ENCODE measurements at places on chromosomes 4 and X.

GRCh38 chr4:140308366-140309123, 64.9 kb upstream of the SCOC start:
- peak overlapping the region; percentile 16 for H3K27ac ChIP-seq
- peak; percentile 39 for DNase-seq
- H3K4me3 ChIP-seq, result no peak overlapping the region
- no peaks in the 10 kb centered on the region for H3K36me3 ChIP-seq

GRCh38 chr4:68079928-68080327, 49.7 kb downstream of the TMPRSS11F start:
- no peak for DNase-seq
- H3K27me3 ChIP-seq, result no peaks in the 10 kb centered on the region
- H3K4me3 ChIP-seq, result no peak overlapping the region
- no peak overlapping the region for H3K27ac ChIP-seq
- H3K36me3 ChIP-seq, result no peaks in the 10 kb centered on the region

GRCh38 chr4:62407534-62407933, 1207.4 kb downstream of the ADGRL3 start:
- DNase-seq, result no peak
- no peak overlapping the region for H3K27ac ChIP-seq
- H3K27me3 ChIP-seq, result no peaks in the 10 kb centered on the region
- no peak overlapping the region for H3K4me3 ChIP-seq
- peaks cover 3% of the 10 kb centered on the region for H3K4me1 ChIP-seq
- no peaks in the 10 kb centered on the region for H3K36me3 ChIP-seq

DNA sequence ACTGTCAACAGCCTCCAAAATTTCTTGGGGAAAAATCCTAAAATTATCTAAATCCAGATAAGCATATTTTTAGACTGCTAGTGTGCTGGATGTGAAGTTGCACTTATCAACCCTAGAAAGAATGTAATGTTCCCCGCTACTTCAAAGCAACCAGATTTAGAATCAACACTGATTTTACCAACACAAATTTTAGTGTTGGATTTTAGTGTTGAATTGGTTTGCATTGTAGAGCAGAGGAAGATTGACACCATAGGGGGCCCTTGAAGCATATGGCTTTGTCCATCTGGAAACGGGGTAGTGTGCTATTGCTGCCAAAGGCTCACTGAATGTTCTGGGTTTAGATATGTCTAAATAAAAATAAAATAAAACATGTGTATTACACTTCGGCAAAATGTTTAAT, 126.3 kb upstream of the EMCN start:
- no peak overlapping the region for H3K27ac ChIP-seq
- H3K4me1 ChIP-seq, result peaks cover 7% of the 10 kb centered on the region
- no peaks in the 10 kb centered on the region for H3K36me3 ChIP-seq
- H3K4me3 ChIP-seq, result no peak overlapping the region
- DNase-seq, result no peak

- no peaks in the 10 kb centered on the region for H3K36me3 ChIP-seq
- no peak overlapping the region for H3K4me3 ChIP-seq
- H3K27ac ChIP-seq, result no peak overlapping the region
Measured at GRCh38 chr4:38581426-38582106, 82.4 kb upstream of the KLF3 start.

DNA sequence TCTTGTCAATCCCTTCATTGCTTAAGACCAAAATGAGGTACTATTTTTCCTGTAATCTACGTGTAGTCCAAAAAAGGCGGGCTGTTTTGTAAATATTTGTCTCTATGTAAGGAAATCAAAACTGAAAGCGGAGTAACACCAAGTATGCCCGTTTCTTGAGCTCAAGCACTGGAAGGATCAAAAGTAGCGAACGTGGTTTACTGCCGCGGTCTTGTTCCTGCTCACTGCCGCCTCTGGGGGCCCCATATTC, 71.5 kb downstream of the AFF1 start:
- H3K36me3 ChIP-seq, result no peaks in the 10 kb centered on the region
- 0 out of 2 replicates have a peak, but pooled peaks cover 3% of the 10 kb centered on the region for H3K4me1 ChIP-seq
- peak overlapping the region; percentile 88 for H3K4me3 ChIP-seq
- no peak for DNase-seq

DNA sequence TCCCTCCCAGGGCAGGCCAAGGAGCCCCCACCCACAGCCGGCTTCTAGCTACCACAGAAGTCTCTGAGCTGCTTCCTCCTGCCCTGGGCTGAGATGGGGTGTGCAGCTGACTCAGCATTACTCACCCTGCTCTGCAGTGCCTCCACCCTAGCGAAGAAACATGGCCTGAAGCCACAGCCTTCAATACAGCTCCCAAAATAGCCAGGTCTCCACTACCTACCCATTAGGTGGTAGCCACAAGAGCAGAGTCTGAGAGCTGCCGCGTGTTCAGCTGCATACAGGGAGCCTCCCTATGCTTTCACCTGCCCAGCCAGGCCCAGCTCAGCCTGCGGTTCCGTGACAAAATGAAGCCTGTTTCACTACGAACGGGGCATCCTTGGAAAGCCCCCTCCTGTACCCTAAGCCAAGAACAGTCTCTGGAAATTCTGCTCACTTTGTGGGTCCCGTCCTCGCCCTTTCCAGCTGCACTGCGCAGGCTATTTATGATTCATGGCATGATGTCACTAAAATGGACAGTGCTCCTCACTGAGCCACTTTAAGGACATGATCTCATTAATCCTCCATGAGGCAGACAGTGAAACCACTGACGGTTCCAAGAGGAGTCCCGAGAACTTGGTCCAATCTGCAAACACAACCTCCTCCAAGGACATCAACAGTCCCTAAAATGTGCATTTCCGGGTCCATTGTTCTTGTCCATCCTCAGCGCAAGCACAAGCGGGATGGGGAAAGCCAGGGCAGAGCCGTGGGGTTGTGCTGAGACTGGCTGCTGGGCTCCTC, 20.2 kb downstream of the WDR1 start:
- H3K4me1 ChIP-seq, result no peaks in the 10 kb centered on the region
- H3K36me3 ChIP-seq, result peaks cover 41% of the 10 kb centered on the region
- peak overlapping the region; percentile 27 for H3K27ac ChIP-seq
- no peaks in the 10 kb centered on the region for H3K27me3 ChIP-seq
- H3K4me3 ChIP-seq, result no peak overlapping the region
- peak; percentile 42 for DNase-seq

DNA sequence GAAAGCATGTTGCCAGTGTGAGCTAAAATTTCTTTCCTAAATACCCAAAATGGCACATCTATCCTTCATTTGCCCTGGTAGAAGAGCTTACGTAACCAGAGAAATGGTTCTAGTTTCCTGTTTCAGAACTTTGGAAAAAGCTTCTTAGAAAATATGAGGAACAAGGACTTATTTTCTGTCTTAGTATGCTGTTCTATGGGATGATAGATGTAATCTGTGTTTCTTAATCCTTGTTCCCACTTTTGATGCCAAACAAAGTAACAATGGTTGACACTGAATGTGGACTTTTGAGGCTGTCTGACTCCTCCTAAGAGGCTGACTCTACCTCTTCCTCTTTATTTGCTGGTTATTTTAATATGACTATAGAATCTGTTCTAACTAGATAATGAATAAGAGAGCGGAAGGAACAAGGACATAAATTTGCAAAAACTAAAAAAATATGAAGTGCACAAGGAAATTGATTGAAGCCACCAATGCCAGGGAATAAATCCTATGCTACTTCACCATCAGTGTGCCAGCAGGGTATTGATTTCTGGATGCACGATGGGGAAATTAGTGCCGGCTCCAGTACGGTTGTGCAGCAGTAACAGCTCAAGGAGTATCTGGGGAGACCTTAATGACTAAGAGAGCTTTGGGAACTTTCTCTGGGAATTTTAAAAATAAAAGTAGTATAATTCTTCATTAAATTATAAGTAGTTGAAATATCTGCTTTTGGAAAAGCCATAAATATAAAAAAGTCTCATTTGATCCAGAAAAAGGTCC, 39.4 kb upstream of the TET2 start:
- H3K27ac ChIP-seq, result no peak overlapping the region
- H3K4me3 ChIP-seq, result no peak overlapping the region
- no peaks in the 10 kb centered on the region for H3K27me3 ChIP-seq

DNA sequence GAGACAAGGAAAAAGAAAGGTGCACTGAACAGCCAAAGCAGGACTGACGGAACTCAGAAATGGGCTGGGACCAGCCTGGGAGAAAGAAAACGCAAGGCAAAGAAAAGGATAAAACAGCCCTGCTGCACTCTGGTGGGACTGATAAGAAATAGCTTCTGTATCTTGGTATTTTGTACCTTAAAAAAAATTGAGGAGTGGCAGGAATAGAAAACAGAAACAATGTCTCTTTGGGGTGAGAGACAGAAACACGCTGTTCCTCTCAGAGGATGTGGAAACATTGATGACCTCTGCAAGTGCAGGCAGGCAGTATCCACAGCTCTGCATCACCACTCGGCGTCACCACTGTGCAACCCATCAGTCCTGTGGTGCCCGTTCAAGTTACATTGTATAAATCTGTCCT, 152.5 kb upstream of the SPRY1 start:
- H3K27ac ChIP-seq, result no peak overlapping the region
- no peaks in the 10 kb centered on the region for H3K27me3 ChIP-seq
- no peak overlapping the region for H3K4me3 ChIP-seq
- peak; percentile 13 for DNase-seq
- H3K36me3 ChIP-seq, result no peaks in the 10 kb centered on the region
- no peaks in the 10 kb centered on the region for H3K4me1 ChIP-seq

GRCh38 chrX:111646515-111646914, 34.5 kb upstream of the ALG13 start:
- no peak for DNase-seq
- no peaks in the 10 kb centered on the region for H3K27me3 ChIP-seq
- no peaks in the 10 kb centered on the region for H3K36me3 ChIP-seq
- H3K4me3 ChIP-seq, result no peak overlapping the region
- no peak overlapping the region for H3K27ac ChIP-seq

DNA sequence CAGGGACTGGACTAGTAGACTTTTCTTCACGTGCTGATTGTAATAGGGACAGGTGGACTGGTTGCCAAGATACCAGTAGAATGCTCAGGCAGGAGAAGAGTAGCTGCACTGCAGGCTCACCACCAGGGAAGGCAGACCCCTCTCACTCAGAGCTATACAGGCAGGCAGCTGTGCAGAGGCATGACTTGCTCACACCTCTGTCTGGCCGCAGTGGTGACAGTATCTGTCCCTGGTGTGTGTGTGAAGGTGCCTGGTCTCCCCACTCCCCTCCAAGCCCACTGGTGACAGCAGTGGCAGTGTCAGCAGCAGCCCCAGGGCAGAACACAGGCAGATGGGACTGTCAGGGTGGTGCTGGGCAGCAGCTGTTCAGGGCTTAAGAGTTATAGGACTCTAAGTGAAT, 140.7 kb downstream of the RPS6KA6 start:
- H3K4me3 ChIP-seq, result no peak overlapping the region
- no peaks in the 10 kb centered on the region for H3K27me3 ChIP-seq
- peaks cover 7% of the 10 kb centered on the region for H3K4me1 ChIP-seq
- DNase-seq, result peak; percentile 59

DNA sequence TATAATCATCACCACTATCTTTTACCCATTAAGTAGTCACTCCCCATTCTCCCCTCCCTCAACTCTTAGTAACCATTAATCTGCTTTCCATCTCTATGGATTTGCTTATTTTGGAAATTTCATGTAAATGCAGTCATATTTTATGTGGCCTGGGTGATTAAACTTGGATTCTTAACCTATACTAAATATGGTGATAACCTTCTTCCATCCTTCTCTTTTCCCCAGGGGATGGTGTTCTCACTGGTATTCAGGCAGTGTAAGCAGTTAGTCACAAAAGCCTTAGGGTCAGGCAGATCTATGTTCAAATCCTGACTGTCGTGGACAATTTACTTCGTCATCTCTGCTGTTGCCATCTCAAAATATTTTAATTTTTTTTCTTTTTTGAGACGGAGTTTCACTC, 29.6 kb downstream of the RAB40AL start:
- H3K4me1 ChIP-seq, result no peaks in the 10 kb centered on the region
- H3K27me3 ChIP-seq, result no peaks in the 10 kb centered on the region
- no peak overlapping the region for H3K27ac ChIP-seq
- no peak for DNase-seq
- no peaks in the 10 kb centered on the region for H3K36me3 ChIP-seq
- H3K4me3 ChIP-seq, result no peak overlapping the region

- no peak for DNase-seq
- H3K36me3 ChIP-seq, result peaks cover 50% of the 10 kb centered on the region
- H3K4me1 ChIP-seq, result peaks cover 6% of the 10 kb centered on the region
- peak overlapping the region; percentile 94 for H3K4me3 ChIP-seq
- 0 out of 2 replicates have a peak overlapping the region, but pooled peaks have one; percentile 99 for H3K27ac ChIP-seq
- no peaks in the 10 kb centered on the region for H3K27me3 ChIP-seq
Measured at GRCh38 chr4:173332021-173332487, 2.1 kb downstream of the HMGB2 start.

GRCh38 chr4:160928482-160928881, 1235.3 kb downstream of the FSTL5 start:
- H3K27me3 ChIP-seq, result no peaks in the 10 kb centered on the region
- no peak for DNase-seq
- H3K4me1 ChIP-seq, result no peaks in the 10 kb centered on the region
- no peak overlapping the region for H3K27ac ChIP-seq
- H3K36me3 ChIP-seq, result no peaks in the 10 kb centered on the region
- no peak overlapping the region for H3K4me3 ChIP-seq

GRCh38 chr4:115918149-115918548, 804.7 kb upstream of the NDST4 start:
- no peaks in the 10 kb centered on the region for H3K4me1 ChIP-seq
- H3K27ac ChIP-seq, result no peak overlapping the region

- peaks cover 6% of the 10 kb centered on the region for H3K4me1 ChIP-seq
- DNase-seq, result peak; percentile 59
- no peaks in the 10 kb centered on the region for H3K27me3 ChIP-seq
- H3K4me3 ChIP-seq, result no peak overlapping the region
- H3K27ac ChIP-seq, result no peak overlapping the region
Measured at GRCh38 chr4:26815706-26816105, 44.9 kb upstream of the STIM2 start.

GRCh38 chr4:80362578-80363181, 27.1 kb downstream of the CFAP299 start:
- H3K4me3 ChIP-seq, result no peak overlapping the region
- peak; percentile 68 for DNase-seq
- no peaks in the 10 kb centered on the region for H3K27me3 ChIP-seq
- H3K27ac ChIP-seq, result no peak overlapping the region
- no peaks in the 10 kb centered on the region for H3K36me3 ChIP-seq

DNA sequence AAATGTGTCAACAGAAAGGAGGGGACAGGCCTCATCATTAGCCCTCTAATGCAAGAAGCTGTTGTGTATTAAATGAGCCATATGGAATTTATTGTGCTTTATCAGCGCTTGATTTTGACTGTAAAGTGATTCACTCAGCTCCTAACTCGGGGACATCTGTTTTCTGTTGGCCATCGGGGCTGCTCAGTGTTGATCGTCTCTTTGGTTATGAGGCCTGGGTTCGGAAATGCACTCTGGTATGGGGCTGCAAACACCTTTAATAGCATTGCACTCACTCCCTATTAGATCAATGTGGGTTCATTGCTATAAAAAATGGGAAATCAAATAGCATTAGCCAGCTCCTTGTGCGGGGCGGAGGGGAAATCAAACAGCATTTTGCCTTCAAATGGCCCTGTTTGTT, 6.4 kb downstream of the ARX start:
- no peaks in the 10 kb centered on the region for H3K27me3 ChIP-seq
- H3K4me3 ChIP-seq, result no peak overlapping the region
- H3K27ac ChIP-seq, result no peak overlapping the region
- DNase-seq, result no peak
- H3K4me1 ChIP-seq, result no peaks in the 10 kb centered on the region
- H3K36me3 ChIP-seq, result no peaks in the 10 kb centered on the region

Measured in SJCRH30 (cell line).